ENCODE measurements at places on chromosomes 12 and 14.

- DNase-seq = no peak
Observed at GRCh38 chr12:21346542-21347205, 12.0 kb upstream of the SLCO1A2 start.

DNA sequence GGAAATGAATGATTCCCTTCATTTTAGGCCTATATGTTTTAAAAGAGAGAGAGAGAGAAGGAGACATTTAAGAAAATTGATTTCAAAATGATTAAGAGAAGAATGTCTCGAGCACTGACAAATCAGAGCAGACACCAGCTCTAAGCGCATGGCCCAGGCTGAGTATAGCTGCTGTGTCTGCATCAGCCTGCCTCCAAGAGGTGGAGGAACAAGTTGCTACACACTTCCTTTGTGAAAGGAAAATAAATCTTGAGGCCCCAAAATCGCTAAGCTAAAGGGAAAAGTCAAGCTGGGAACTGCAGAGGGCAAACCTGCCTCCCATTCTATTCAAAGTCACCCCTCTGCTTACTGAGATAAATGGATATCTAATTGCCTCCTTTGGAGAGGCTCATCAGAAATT, 728.7 kb upstream of the TMEM132C start:
- no peak for DNase-seq

- DNase-seq = no peak
Observed at GRCh38 chr14:60241091-60241490, 7.9 kb upstream of the PPM1A start.

DNA sequence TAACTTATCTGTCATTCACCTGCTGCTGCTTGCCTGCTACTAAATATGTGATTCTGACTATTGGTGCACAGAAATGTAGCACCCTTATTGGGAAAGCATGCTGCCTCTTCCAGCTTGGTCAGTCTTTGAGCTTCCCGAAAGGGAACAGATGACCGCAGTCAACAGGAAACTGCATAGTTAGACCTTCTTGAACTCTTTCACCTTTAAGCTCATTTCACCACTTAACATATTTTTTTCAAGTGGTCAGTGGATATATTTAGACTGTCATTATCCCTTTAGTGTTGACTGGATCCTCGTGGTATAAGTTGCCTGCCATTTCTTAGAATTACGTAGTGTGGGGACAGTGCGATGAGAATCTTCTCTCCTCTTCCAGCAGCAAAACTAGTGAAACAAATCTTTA, 224.9 kb downstream of the FBXL14 start:
- no peak for DNase-seq

GRCh38 chr14:52923902-52924575, 26.8 kb downstream of the FERMT2 start:
- no peak for DNase-seq

DNA sequence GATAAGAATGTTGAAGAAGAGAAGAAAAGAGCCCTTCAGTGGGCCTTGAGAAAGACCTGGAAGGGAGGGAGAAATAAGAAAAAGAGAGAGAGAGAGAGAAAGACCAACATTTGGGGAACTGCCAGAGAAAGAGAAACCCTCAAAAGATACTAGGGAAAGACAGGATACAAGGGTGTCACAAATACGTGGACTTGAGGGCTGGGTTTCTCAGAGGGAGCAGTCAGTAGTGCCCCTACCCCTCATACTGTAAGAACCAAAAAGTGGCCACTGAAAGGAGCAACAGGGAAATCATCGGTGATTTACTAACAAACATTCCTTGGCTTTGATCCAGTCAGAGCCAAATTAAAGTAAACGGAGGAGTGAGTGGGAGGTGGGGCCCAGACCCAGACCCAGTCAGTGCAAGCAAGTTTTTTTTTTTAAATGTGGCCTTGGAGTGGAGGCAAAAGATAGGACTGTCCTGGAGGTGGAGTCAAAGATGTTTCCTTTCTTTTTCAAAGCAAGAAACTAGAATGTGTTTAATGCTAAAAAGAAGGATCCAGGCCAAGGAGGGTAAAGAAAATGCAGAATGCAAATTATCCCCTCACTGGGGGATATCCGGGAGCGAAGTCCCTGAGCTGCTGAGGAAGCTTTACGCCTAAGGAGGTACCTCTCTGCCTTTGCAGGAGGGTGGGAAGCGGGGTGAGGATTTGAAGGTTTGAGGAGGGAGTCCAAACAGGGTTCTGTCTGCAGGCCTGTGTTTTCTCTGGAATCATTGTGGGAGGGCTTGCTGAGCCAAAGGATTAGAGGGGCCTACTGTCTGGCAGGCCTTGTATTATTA, 143.5 kb upstream of the AMIGO2 start:
- no peak for DNase-seq

DNA sequence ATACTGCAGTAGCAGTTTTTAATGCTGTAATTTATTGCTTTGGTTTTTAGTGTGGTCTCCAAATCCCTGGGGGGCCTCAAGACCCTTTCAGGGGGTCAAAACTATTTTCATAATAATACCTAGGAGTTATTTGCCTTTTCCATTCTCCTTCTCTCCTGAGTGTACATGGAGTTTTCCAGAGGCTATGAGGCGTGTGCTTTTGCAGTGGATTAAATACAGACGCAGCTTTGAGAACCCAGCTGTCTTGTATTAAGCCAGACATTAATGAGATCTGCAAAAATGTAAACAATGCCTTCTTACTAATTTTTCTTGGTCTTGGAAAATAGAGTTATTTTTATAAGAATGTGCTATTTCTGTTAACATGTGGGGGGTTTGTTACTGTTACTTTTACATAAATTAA, 68.6 kb downstream of the SLC25A47 start:
- DNase-seq = no peak

DNA sequence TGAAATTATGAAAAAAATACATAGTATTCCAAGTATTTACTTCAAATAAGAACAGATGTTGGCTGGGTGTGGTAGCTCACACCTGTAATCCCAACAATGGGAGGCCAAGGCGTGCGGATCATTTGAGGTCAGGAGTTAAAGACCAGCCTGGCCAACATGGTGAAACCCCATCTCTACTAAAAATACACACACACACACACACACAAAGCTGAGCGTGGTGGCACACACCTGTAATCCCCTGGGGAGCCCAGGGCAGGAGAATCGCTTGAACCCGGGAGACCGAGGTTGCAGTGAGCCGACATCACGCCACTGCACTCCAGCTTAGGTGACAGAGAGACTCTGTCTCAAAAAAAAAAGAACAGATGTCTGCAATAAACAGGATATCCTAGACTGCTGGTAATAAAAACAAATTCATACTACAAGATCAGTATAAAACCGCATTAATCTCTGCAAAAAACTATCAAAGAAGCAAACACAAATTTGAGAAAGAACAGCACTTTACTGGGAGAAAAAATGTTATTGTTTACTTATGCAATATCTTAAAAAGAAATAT, 23.8 kb downstream of the EEA1 start:
- no peak for DNase-seq

GRCh38 chr14:100121643-100122480, 37.6 kb downstream of the DEGS2 start:
- no peak for DNase-seq

DNA sequence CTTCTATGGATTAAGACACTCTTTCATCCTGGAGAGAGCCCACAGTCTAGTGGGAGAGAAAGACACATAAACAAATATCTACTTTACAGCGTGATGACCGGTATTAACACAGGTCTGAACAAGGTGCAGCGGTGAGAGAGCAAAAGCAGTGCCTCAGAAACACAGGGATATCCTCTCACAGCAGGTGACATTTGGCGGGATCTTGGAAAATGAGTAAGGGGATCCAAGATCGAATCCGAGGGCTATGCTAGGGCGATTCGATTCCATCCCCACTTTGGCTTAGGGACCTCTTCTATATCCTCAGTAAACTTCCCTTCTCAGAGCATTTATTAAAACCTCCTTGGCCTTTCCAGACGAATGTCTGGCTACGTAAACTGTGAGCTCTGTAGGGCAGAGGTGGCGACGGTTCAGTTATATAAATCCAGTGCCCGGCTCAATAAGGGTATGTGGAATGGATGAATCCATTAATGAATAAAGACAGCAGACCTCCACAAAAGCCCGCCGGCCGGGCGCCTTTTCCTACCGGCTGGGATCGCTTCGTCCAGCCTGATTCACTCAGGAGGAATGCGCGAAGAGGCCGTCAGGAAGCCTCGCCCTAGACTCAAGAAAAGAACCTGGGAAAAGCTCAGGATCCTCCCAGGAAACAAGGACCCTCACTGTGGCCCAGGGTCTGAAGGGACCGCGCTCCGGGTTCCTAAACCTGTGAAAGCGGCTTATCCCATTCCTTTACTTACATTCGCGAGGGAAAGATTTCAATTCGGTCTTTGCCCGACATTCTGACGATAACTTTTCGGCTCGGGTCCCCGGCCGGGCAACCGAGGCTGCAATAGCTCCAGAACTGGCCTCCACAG, 455 bp downstream of the ATP6V1D start:
- DNase-seq = no peak

- DNase-seq = no peak
Observed at GRCh38 chr14:83816761-83817160, 1713.2 kb upstream of the FLRT2 start.

DNA sequence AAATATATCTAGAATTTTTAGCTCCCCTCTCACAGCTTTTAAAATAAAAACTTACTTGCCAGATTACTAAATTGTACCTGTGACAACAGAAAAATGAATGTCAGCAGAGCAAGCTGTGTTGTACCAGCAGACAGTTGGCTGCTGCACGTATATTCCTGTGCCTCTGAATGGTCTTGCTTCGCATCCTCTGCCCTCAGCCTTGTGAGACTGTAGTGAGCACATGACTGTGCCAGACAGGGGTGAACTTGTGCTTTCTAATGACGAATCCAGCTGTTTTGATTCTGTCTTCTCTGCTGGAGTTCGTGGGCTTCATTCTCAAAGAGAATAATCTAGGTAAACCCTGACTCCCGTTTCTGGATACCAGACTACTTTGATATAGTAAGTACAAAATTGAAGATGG, 58.3 kb upstream of the FRMD6 start:
- DNase-seq = no peak

All from DMS 273 treated with DMSO at 0.1 percent for 48 hours (cell line).